ENCODE measurements at places on chromosomes 4 and X. TPM values are rescaled to one million over a fixed set of nuclear protein-coding genes. Genes with fewer than 3 reads are reported as not detected.

The VSIG4 gene
- 65.1 TPM for total RNA-seq

- no peak for DNase-seq
These were observed 28.4 kb upstream of the ADH7 start for GRCh38 chr4:99463566-99463965.

The FATE1 gene
- not detected for total RNA-seq

The EDA gene
- 12.4 TPM for total RNA-seq

The DDX53 gene
- not detected for total RNA-seq

- DNase-seq = no peak
These were observed 129.2 kb upstream of the TRIM2 start for GRCh38 chr4:153074936-153075630.

- no peak for DNase-seq
These were observed 101.7 kb upstream of the KLF8 start for GRCh38 chrX:56130436-56130835.

GRCh38 chr4:164890691-164891090 is 13.7 kb downstream of the APELA start:
- no peak for DNase-seq

DNA sequence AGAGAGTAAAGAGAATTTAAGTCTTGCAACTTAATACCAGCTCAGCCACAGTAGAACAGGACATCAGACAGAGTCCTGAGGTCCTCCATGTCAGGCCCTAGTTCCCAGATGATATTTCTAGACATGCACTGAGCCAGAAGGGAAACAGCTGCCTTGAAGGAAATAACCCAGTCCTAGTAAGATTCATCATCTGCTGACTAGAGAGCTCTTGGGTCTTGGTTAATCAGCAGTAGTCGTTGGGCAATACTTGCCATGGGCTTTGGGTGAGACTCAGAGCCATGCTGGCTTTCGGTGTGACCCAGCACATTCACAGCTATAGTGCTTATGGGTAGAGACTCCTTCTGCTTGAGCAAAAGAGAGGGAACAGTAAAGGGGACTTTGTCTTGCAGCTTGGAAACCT is 379.1 kb downstream of the AR start:
- no peak for DNase-seq

The VCX gene
- total RNA-seq = not detected

The ODAPH gene
- not detected for total RNA-seq

The GPRASP1 gene
- total RNA-seq = 4.1 TPM

- no peak for DNase-seq
These were observed 3.8 kb downstream of the ARHGAP10 start for GRCh38 chr4:147735413-147736301.

- no peak for DNase-seq
These were observed 84.3 kb downstream of the PDLIM5 start for GRCh38 chr4:94536049-94536448.

DNA sequence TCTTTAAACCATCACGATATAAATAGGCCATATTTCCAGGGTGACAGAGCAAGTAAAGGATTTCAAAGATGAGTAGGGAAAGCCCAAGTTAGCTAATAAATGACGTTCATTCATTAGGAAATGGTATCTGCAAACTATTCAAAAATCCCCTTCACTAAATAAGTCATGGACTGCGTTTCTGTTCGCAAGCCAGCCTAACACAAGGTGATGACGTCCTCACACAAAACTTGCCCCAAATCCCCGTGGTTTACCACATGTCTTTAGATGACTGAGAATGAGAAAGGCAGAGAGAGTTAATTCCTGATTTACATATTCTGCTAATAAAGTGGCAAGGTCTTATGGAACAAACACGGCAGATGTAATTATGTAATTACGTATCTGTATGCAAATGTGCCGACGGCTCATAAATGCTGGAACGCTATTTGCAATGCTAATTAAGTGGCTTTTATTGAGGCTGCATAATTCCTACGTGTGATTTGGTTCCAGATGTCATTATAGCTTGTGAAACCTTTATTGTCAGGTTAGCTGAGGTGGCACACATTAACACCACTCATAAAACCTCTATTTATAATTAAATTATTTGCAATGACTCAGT is 437.7 kb upstream of the FRG1 start:
- DNase-seq = no peak

- no peak for DNase-seq
These were observed 2.3 kb upstream of the XPNPEP2 start for GRCh38 chrX:129736491-129736890.

DNA sequence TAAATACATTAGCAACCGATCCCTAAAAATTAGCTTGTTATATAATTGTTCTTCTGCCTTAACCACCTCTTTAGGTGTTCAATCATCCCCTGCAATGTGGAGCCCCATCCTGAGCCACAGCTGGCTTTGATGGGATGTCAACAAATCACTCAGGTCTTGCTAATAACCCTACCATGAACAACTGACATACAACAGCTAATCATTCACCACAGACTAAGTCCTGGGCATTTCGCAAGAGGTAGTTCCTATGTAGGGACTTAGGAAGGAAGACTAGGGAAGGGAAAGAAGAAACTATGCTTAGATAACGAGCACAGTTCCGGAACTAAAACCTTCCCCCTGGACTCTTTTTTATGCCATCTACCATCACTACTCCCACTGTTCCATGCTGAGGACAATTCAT is 63.6 kb upstream of the PTCHD1 start:
- no peak for DNase-seq

- no peak for DNase-seq
These were observed 83.3 kb downstream of the SPRY1 start for GRCh38 chr4:123479944-123480343.

All from Right ventricle myocardium inferior (tissue), 1 donor.